ENCODE measurements at places on chromosomes 12 and 14.

DNA sequence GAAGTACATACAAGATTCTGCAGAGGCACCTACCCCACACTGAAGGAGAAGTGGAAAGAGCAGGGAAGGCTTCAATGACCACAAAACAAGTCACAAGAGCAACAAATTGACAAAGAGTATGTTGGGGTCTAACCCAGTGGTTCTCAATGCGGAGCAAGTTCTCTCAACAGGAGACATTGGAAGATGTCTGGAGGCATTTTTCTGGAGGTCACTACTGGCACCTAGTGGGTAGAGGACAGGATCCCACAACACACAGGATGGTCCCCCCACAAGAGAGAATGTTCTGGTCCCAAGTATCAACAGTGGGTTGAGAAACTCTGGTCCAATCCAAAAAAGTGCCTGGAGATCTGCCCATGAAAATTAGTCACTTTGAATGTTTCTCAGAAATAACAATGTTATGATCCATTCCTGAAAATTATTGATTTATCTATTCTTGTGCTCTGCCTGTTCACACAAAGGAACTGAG, 3.4 kb downstream of the SSH1 start:
- DNase-seq = peak; percentile 61

DNA sequence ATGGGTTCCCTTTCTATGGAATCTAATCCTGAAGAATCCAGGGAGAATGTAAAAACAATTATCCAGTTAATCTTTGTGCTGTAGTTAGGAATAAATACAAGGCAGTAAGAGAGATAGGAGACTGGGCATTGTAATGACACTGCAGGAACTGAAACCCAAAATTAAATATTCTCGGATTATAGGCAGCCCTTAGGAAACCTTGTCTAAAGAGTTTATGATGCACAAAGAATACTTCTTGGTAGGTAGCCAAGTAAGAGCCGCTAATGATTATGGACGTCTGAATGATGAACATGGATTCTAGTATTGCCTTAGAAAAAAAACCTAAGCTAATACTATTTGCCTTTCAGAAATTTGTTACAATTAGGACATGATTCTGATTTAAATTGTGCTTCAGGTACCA, 165.4 kb upstream of the LRIG3 start:
- no peak for DNase-seq

DNA sequence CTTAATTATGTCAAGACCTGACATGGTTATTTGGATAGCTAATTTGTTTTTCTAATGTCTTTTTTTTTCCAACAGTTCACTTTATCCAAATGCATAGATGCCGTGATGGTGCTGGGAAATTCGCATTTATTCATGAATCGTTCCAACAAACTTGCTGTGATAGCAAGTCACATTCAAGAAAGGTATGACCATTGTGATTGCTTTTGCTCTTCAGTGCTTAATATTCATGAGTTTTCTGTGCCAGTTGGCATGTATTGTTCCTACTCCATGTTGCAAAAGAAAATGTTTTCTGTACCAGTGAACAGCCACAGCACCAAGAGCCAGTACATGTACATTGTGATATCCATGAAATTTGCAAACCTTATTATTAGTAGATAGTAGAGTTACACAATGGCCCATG, 11.8 kb downstream of the GTF2H3 start:
- no peak for DNase-seq

DNA sequence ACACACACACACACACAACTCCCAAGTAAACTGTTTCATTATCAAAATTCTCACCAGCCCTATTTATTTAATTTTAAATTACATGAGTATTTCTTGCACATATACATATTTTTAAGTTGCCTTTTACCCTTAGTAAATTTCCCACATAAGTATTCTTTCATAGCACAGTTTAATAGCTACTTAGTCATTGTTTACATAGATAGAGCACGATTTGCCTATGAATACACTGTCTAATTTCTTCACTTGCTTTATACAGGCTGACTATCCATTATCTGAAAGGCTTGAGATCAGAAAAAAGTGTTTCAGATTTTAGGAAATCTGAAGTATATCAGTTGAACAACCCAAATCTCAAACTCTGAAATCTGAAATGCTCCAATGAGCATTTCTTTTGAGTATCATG, 30.9 kb downstream of the NIN start:
- DNase-seq = no peak

GRCh38 chr14:24984846-24985589, 64.9 kb downstream of the STXBP6 start:
- no peak for DNase-seq

GRCh38 chr12:1576410-1577241, 17.8 kb downstream of the FBXL14 start:
- no peak for DNase-seq

- DNase-seq = no peak
These were observed 220 bp upstream of the KRT83 start for GRCh38 chr12:52321418-52321817.

GRCh38 chr12:119748497-119748896, 80.6 kb downstream of the PRKAB1 start:
- DNase-seq = no peak

- DNase-seq = no peak
These were observed 58.6 kb downstream of the SCARB1 start for GRCh38 chr12:124805050-124805449.

DNA sequence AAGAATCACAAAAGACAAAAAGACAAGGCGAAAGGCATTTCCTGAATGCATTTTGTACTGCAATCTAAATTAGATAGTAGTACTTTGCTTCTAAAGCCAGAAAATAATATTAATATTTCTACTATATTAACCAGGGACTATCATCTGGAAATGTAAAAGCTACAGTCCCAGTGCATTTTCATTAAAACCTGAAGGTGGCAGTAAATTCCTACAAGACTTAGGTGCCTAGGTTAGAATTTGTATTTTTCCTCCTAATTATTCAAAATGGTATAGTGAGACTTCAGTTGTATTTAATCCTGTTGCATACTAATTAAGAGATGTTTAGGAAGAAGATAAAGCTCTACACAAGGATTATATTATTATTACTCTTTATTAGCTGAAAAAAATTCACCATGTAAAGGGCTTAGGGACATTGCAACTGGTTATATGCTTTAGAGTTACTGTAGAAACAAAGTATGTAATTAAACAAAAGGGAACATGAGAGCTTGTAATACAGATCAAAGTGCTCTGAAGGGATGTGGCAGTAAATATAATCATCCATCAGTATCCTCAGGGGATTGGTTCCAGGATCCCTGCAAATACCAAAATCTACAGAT, 53.6 kb downstream of the BRMS1L start:
- peak; percentile 22 for DNase-seq

GRCh38 chr14:24403294-24403998, 4.6 kb downstream of the NYNRIN start:
- DNase-seq = no peak

DNA sequence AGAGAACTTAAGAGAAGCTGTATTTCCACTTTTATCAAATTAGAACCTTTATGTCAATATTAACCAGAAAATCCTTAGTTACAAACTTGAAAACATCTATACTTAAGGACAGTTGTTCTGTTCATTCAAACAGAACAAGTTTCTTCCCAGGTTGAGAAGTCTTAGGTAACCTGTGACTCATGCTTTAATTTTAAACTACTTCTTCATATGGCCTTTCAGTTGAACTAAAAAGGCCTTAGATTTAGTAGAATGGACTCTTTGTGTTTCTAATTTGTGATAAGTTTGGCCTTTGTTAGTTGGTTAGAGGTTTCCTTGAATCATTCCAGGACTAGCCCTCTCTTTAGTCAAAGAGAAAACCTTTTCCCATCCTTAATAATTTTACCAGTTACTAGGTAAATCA, 274.2 kb downstream of the FUT8 start:
- DNase-seq = no peak

DNA sequence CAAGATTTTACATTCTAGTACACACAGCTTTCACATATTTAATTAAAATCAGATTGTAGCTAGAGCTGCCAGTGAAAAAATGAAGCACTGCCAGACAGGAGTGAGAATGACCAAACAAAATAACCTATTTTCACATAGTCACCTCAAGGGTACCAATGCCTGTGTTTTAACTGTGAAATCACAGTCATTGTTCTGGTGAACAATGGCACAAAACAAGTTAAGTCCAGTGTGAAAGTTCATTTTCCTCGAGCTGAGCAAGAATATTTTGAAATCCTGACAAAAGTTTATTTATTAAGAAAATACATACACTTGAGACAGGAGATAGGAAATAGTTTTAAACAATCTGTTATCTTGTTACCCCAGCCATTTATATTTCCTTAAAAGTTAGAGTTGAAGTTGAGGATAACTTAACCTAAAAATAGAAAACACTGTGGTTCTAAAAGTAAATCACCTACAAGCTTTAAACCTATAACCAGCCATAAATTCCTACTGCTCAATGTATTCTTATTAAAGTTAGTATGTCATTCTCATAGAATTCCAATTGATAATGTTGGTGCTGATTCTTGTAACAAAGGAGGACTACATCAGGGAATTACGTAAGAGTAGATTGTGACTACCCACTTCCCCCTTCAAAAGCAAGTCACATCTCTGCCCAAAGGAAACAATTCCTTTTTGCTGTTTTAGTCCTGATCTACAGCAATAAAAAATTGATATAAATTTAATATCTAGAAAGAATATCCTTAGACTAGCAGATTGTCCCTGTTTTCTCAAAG, 15.9 kb downstream of the DENND5B start:
- DNase-seq = peak; percentile 70

- no peak for DNase-seq
These were observed 212.5 kb upstream of the RTL1 start for GRCh38 chr14:101116065-101116464.

GRCh38 chr14:27686137-27686536, 1080.5 kb upstream of the FOXG1 start:
- DNase-seq = no peak

Measured in NB4 (cell line).